ENCODE measurements at places on chromosomes 5 and 9.

GRCh38 chr5:10233505-10233904 is 16.2 kb downstream of the ATPSCKMT start:
- no peak for DNase-seq

GRCh38 chr5:119613937-119614336 is 15.4 kb upstream of the FAM170A start:
- no peak for DNase-seq

DNA sequence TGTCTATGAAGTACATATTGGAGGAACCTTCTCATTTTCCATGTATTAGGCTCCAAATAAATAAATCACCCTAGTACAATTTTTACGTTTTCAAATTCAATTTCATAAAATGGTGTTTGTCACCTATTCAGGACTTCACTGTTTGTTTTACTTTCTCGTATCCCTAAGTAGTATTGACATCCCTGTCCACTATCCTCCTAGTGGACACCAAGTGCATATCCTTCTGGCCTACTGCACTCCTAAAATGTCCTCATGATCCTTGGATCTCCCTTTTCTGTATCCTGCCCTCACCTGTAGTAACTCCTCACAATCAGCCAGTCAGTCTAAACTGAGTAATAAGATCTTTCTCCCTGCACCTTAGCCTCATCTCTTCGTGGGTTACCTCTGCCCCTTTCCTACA is 539.9 kb downstream of the DMRTA1 start:
- DNase-seq, result no peak

GRCh38 chr5:143401227-143402016 is 2.1 kb downstream of the NR3C1 start:
- DNase-seq, result no peak

GRCh38 chr5:160289356-160289651 is 23.1 kb downstream of the CCNJL start:
- DNase-seq, result no peak

GRCh38 chr5:171367424-171368370 is 20.0 kb upstream of the NPM1 start:
- DNase-seq, result no peak

GRCh38 chr9:124673063-124673462 is 98.0 kb downstream of the NR6A1 start:
- no peak for DNase-seq

GRCh38 chr9:17580119-17580518 is 1.3 kb downstream of the SH3GL2 start:
- no peak for DNase-seq

GRCh38 chr9:89734600-89735041 is 129.8 kb downstream of the GADD45G start:
- DNase-seq, result no peak
